Stimulated activated CD4-positive, alpha-beta T cell treated with anti-CD3 and anti-CD28 coated beads, TNF-alpha, amount 100 ng/mL, for 1 hour (primary cell): ENCODE measurements at places on chromosomes 11 and 22.

- no peak for DNase-seq
Measured at GRCh38 chr11:1358286-1358685, 31.4 kb upstream of the BRSK2 start.

DNA sequence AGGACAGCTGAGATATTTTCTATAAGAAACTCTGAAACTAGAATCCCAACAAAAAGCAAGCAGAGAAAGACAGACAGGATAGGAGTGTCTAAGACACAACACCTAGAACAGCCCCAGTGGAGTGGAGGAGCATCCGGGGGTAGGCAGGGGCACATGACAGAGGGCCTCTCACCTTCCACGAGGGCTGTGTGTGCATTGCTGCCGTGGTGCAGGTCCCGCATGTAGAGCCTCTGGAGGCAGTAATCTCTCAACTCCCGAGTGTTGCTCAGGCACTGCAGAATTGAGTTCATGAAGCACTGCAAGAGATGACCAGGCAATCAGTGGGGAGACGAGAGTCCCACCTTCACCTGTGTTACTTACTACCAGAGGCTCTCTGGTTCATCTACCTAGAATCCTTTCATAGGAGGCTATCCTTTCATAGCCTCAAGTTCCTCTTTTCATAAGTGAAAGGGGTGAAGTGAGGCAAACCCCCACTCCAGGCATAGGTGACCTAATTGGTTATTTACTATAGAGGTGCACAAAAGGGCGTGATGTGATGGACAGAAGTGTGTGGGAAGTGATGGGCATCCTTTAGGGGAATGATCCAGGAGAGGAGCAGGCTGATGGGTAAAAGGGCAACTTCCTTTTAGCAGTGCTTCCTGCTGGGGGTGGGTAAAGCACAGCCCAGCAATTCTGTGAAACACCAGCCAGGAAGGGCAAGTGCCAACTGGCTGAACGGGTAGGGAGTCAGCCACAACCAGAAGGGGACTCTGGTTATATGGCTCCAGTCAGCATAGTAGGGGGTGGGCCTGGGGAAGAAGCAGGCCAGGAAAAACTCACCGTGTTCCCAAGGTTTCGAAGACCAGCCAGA, 13.1 kb upstream of the MFRP start:
- DNase-seq: no peak

- DNase-seq: no peak
Measured at GRCh38 chr11:120352405-120352804, 16.2 kb downstream of the ARHGEF12 start.

DNA sequence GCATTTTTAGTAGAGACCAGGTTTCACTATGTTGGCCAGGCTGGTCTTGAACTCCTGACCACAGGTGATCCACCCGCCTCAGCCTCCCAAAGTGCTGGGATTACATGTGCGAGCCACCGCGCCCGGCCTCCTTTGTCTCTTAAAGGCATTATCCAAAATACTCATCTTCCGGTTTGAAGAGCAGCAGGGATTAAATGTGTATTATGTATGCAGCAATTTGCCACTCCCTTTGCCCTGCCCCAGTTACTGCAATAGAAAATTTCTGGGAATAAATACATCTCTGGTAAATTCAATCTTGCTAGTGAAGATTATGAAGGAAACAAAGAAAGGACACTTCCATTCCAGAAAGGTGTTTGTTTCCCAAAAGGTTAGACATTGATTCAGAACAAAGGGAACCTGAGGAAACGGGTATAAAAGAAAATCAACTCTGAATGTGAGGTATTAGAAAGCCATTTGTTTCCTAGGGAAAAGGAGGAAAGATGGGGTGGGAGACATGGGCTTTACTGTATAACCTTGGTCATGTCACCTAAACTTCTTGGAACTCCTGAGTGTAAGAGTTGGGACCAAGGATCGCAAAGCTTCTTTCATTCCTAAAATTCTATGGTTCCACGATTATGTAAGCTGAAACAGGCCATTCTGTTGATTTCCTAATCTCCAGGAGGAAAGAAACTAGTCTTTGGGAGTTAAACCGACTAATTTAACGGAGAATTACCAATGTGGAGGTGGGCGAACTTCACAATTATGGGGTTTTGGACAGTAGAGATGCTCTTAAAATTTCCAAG, 959 bp upstream of the HIPK3 start:
- no peak for DNase-seq
